ENCODE measurements at places on chromosomes 4 and X.

GRCh38 chr4:6198768-6199421 is 1.5 kb downstream of the JAKMIP1 start:
- peaks cover 52% of the 10 kb centered on the region for H3K27me3 ChIP-seq
- H3K4me3 ChIP-seq: peak overlapping the region; percentile 73
- H3K36me3 ChIP-seq: no peaks in the 10 kb centered on the region
- H3K27ac ChIP-seq: no peak overlapping the region
- no peak for ATAC-seq
- peaks cover 25% of the 10 kb centered on the region for H3K4me1 ChIP-seq

GRCh38 chrX:32520789-32521188 is 690.6 kb downstream of the DMD start:
- ATAC-seq: no peak
- H3K27ac ChIP-seq: no peak overlapping the region
- no peaks in the 10 kb centered on the region for H3K36me3 ChIP-seq
- no peaks in the 10 kb centered on the region for H3K27me3 ChIP-seq
- peaks cover 10% of the 10 kb centered on the region for H3K4me1 ChIP-seq
- no peak overlapping the region for H3K4me3 ChIP-seq

DNA sequence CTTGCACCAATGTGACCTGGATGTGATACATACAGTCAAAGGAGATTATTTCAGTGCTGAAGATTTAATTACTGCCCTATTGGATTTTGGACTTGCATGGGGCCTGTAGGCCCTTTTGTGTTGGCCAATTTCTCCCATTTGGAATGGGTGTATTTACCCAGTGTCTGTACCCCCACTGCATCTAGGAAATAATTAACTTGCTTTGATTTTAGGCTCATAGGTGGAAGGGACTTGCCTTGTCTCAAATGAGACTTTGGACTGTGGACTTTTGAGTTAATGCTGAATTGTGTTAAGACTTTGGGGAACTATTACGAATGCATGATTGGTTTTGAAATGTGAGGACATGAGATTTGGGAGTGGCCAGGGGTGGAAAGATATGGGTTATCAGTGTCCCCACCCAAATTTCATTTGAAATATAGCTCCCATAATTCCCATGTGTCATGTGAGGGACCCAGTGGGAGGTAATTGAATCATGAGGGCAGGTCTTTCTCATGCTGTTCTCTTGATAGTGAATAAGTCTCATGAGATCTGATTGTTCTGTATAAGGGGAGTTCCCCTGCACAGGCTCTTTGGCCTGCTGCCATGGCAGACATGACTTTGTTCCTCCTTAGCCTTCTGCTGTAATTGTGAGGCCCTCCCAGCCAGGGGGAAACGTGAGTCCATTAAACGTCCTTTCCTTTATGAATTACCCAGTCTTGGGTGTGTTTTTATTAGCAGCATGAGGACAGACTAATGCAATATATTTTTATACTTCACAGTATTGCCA is 362.2 kb upstream of the SPANXN4 start:
- H3K36me3 ChIP-seq: no peaks in the 10 kb centered on the region
- H3K27me3 ChIP-seq: no peaks in the 10 kb centered on the region
- no peaks in the 10 kb centered on the region for H3K4me1 ChIP-seq
- no peak overlapping the region for H3K27ac ChIP-seq
- no peak for ATAC-seq

GRCh38 chr4:86556791-86557415 is 37.2 kb upstream of the PTPN13 start:
- peaks cover 20% of the 10 kb centered on the region for H3K27me3 ChIP-seq
- ATAC-seq: no peak
- H3K4me3 ChIP-seq: no peak overlapping the region

DNA sequence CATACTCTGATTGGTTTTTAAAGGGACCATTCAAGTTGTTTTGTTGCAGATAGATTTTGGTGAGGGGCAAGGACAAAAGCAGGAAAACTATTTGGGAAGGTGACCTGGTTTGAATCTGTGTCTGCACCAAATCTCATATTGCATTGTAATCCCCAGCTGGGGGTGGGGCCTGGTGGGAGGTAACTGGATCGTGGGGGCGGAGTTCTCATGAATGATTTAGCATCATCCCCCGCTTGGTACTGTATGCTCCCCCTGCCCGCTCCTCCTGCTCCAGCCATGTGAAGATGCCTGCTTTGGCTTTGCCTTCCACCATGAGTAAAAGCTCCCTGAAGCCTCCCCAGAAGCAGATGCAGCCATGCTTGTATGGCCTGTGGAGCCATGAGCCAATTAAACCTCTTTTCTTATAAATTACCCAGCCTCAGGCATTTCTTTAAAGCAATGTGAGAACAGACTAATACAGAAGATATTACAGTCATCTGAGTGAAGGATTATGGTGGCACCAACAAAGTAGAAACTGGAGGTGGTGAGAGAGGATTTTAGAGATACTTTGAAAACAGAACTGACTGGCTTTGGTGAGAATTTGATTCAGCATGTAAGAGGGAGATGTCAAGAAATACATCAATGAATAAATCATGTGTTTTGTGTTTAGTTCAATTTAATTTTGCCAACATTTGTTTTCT is 14.4 kb downstream of the IL21 start:
- H3K4me3 ChIP-seq: no peak overlapping the region
- H3K27me3 ChIP-seq: peaks cover 10% of the 10 kb centered on the region
- ATAC-seq: no peak
- no peaks in the 10 kb centered on the region for H3K36me3 ChIP-seq
- no peaks in the 10 kb centered on the region for H3K4me1 ChIP-seq

GRCh38 chr4:103934178-103934789 is 214.5 kb upstream of the TACR3 start:
- H3K4me1 ChIP-seq: no peaks in the 10 kb centered on the region
- no peaks in the 10 kb centered on the region for H3K27me3 ChIP-seq
- H3K27ac ChIP-seq: no peak overlapping the region
- H3K4me3 ChIP-seq: no peak overlapping the region

GRCh38 chr4:137861682-137862081 is 329.4 kb upstream of the PCDH18 start:
- H3K4me3 ChIP-seq: no peak overlapping the region
- H3K27me3 ChIP-seq: no peaks in the 10 kb centered on the region
- no peaks in the 10 kb centered on the region for H3K4me1 ChIP-seq

- H3K4me3 ChIP-seq: no peak overlapping the region
- ATAC-seq: no peak
- H3K4me1 ChIP-seq: no peaks in the 10 kb centered on the region
- no peaks in the 10 kb centered on the region for H3K27me3 ChIP-seq
Observed at GRCh38 chr4:176270669-176271068, 1.6 kb upstream of the ASB5 start.

Data from stimulated activated memory B cell treated with anti-CD40 and anti-IgM and Interleukin-4, amounts not matched to agents 10 μg/mL and 1 μg/mL and 100 μg/mL, for 72 hours (primary cell).